ENCODE measurements at places on chromosomes 13 and 19.

DNA sequence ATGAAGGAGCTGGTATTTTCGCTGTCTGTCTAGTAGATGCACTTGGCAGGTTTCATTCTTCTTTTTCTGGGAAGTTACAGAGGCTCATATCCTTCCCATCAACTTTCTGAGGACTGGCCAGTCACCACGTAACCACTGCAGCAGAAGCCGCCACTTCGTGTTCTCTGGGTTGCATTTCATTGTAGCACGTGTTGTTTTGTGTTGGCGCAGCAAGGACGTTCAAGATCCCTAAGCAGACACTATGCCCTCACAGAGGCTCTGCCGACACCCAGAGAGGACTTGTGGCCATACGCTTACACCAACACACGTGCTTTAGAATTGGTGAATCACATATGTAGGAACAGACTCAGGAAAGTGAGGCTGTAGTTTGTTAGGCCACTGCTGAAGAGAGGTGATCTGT, 42.2 kb upstream of the TEX29 start:
- no peak for DNase-seq

DNA sequence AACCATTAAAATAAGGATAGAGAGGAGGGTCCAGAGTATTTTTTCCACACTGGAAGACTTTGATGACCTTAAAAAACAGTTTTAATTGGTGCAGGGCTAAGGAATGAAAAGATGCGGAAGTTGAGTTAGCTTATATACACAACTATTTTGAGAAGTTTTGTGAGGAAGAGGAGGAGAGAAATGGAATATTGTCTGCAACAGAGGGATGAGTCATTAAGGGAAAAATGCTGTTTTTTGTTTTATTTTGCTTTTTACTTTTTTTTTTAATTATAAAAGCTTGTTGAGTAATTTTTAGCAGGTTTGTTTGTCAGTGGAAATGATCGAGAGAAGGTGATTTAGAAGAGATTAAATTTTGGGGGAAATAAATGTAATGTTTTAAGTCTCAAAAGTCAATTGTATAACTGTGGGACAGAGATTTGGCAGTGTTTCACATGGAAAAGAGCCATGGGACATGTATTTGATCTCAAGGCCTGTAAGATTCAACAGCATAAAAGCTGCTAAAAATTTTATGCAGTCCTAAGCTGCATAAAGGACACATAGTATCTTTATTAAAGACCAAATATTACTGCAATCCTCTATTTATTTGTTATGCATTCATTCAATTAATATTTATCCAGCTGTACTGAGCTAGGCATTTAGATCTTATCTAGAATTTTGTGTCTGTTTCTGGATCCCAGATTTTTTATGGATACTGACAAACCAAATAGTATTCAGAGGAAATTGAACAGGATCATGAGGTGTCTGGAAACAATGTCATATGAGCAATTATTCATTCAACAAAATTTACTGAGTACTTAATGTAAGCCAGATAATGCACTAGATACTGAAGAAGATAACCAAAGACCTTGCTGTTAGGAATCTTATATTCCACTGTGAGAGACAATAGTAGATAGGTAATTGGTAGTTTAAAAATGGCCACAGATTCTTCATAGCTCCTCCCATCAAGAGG, 72.7 kb downstream of the DNAJC15 start:
- DNase-seq: no peak

DNA sequence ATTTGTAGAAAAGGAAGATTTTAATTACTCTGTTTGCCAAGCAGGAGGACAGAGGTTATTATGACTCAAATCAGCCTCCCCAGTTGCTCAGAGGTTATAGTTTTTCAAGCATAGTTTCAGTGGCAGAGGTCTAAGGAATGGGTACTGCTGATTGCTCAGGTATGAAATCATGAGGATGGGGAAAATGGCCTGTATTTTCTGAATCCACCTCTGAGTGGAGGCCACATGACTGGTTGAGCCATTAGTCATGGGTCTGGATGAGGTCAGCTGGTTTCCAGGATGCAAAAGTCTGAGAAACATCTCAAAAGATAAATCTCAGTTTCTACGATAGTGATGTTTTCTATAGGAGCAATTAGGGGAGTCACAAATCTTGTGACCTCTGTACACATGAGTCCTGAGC, 62.8 kb upstream of the CEACAM8 start:
- no peak for DNase-seq

GRCh38 chr19:40157059-40157458, 34.2 kb upstream of the MAP3K10 start:
- no peak for DNase-seq

DNA sequence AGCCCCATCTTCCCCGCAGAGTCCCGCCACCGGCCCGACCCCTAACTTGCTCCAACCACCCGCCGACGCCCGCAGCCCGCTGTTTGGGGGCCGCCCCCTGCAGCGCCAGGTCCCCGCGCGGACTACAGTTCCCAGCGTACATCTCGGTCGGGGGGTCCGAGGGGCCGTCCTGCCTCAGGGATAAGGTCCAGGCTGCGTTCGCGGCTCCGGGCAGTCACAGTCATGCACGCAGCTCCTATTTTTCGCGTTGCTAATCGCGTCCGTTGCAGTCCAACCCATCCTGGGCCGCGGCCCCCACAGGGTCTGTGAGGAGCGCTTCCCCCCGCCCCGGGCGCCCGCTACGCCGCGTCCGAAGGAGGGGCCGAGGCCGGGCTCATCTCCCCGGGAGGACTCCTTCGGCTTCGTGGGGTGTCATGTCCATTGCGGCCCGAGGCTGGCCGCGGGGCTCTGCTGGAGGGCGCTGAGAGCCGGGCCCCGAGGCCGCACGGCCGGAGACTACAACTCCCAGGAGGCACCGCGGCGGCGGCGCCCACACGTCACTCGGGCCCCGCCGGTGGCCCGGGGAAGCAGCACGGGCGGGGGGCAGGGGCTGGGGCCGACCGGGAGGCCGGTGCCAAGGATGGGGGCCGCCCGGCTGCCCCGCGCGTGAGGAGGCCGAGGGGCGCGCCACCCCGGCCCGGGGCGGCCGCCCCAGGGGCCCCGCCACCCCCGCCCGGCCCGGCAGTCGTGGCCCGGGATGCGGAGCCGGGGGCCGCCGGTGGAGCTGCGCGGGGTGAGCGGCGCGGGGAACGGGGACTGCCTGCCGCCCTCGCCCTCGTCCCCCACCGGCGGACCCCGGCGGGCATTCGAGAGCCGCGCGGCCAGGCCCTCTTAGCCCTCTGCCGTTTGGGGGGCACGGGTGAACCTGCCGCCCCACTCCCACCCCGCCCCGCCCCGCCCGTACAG, at the start of gene MAP3K10:
Gene MAP3K10 (plus strand): TSS at position 536 of the 945 bp plus-strand sequence. CDS start 606 bp downstream, outside the sequence.
- DNase-seq: peak; percentile 75

- peak; percentile 91 for DNase-seq
Measured at GRCh38 chr13:28161370-28161769, 23.0 kb downstream of the PAN3 start.

DNA sequence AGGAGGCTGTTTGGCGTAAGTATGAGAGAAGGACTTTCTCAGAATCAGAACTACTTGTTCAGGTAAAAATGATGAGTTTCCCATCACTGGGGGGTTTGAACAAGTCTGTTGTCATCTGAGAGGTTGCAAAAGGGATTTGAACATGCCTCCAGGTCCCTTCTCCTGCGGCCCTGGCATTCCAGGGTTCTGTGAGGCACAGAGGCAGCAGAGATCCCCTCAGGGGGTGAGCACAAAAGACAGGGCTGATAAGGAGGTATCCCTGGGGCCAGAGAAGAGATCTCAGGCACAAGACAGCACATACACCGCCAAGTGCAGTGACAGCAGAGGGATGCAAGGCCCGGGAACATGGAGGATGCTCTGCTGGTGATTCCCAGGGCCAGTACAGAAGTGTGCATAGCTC, 275.8 kb upstream of the TSHZ3 start:
- no peak for DNase-seq

DNA sequence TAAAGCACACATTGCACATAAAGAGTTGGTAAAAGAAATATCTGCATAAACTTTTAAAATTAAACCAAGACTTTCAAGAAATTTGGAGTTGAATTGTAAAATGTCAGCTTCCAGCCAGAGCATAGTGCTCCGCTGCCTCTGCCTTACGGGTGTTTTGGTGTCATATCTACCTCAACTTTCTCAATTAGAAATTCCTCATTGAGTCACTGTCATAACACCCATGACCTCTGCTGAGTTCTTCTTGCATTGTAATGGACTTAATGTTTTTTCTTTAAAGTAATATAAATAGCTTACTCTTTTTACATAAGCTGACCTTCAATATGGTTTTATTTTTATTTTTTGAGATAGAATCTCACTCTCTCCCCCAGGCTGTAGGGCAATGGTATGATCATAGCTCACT, 551.0 kb upstream of the NBEA start:
- DNase-seq: no peak

- DNase-seq: peak; percentile 51
Measured at GRCh38 chr19:45166723-45167252, 6.0 kb upstream of the NKPD1 start.

- peak; percentile 6 for DNase-seq
Measured at GRCh38 chr19:57267291-57267690, 13.0 kb upstream of the ZNF460 start.

GRCh38 chr13:99916366-99917103, 55.0 kb downstream of the ZIC5 start:
- DNase-seq: peak; percentile 85

DNA sequence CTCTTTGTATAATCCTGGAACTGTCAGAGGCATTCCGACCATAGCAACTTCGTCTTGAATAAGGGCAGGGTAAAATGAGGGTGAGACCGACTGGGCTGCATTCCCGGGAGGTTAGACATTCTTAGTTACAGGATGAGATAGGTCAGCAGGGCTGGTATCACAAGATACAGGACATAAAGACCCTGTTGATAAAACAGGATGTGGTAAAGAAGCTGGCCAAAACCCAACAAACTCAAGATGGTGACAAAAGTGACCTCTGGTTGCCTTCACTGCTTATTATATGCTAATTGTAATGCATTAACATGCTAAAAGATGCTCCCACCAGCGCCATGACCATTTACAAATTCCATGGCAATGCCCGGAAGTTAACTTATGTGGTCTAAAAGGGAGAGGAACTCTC, 27.7 kb upstream of the MBNL2 start:
- DNase-seq: peak; percentile 43

DNA sequence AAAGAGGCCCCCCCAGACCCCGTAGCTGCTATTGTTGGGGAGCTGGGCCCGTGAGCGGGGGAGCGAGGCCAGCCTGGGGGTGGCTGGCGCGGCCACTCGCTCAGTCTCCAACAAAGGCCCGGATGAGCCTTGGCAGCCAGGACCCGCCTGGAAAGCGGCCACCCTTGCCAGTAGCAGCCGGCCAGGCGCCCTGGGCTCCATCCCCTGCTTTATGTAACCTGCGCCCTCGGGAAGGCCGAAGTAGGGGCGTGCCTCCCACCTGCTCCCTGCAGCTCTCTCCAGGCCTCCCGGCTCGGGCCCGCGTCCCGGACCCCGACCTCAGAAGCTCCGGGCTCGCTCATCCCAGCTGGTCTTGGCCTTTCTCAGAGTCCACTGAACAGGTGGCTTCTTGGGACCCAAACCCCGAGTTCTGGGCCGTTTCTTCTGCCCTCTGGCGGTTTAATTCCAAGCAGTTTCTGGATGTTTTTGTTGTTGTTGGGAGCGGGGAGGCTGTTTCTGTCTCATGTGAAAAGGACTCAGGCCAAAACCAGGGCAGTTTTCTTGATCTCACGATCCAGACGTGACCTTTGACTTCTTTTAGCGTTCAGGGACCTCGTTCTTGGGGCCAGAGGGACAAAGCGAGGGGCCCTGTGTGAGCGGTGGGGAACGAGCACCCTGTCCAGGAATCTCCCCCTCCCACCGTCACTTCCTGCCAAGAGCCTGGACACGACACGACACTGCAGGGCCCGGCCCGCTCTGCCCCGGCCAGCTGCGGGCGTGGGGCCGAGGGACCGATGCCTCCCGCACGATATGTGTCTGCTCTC, 1.2 kb downstream of the CDC34 start:
- DNase-seq: peak; percentile 90

DNA sequence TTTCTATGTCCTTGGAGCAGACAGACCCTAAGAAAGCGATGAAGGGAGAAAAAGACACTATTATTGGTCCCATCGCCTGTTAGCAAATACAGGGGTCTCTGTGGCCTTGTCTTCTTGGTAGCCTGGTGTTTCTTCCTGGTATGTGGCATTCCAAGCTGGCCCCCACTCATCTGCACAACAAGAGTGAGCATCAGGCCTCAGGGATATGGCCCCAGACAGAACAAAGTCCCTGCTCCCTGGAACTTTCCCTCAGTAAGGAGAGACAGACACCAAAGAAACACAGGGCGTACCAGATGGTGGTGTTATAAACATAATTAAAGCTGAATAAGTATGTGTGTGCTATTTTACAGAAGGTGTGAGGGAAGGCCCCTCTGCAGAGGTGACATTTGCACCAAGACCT, 48.2 kb upstream of the KPNA3 start:
- peak; percentile 37 for DNase-seq

DNA sequence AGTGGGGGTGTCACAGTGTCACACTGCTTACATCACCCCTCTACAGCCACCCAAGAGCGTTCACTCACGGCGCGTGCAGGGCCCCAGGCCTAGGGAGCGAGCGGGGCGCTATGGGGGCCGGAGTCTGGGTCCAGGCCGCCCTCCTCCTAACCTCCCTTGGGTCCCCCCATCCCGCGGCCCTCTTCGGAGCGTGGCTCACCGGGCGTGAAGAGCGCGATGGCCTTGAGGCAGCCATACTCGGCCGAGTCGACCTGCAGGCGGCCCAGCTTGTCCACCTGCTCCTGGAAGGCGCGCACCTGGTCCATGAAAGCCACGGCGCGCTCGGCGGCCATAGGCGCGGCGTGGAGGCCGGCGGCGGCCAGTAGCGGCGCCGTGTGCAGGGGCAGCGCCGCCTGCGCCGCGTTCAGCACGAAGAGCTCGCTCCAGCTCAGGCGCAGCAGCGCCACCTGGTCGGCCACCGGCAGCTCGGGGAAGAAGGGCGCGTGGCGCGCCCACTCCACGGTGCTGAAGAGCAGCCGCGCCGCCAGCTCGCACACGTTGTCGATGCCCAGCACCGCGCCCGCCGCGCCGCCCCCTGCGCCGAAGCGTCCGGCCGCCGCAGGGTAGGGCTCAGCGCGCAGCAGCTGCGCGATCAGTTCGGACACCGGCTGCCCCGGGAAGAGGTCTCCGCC, 9.4 kb downstream of the OCEL1 start:
- DNase-seq: peak; percentile 65

DNA sequence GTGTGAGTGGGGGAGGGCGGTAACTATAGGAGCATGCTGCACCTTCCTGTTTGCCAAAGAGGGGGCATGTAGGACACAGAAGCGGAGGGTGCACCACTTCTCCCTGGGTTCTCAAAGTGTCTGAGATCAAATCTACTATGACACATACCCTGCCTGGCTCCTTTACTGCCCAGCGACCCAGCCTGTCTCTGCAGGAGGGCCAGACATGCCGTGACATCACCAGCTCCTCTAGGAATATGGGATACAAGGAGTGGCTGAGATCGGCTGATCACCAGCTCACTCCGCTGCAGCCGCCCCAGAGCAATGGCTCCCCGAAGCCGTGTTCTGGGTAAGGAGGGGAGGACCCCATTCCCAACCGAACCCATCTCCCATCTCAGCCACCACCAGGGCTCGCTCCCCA, 16.4 kb upstream of the IGFL1 start:
- DNase-seq: no peak

GRCh38 chr13:74087357-74087756, 46.8 kb downstream of the KLF12 start:
- no peak for DNase-seq

GRCh38 chr13:26989957-26990713, 181.5 kb downstream of the USP12 start:
- DNase-seq: no peak

- DNase-seq: peak; percentile 67
Measured at GRCh38 chr13:91123456-91124127, 223.9 kb upstream of the MIR17HG start.

- peak; percentile 76 for DNase-seq
Measured at GRCh38 chr19:51439021-51439465, 19.2 kb downstream of the SIGLEC8 start.

GRCh38 chr19:2044709-2045500, 6.1 kb downstream of the MKNK2 start:
- DNase-seq: no peak
